ENCODE measurements at places on chromosomes 5 and 9.

DNA sequence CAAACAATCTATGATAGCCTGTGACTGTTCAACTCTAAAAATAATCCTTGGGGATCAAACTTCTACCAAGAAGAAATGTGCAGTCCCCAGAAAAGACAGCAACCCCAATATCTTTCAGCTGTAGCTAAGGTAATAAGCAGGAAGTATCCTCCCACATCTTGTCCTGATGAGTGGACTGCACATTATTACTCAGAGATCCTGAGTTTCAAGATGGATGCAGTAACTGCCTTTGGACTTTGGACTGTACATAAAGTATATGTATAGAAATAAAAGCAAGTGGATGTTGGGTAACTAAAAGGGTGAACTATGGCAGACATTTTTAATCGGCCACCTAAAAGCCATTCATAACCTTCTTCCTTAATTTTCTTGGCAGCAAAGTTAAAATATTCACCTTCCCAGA, 45.1 kb downstream of the SMIM23 start:
- no peak for DNase-seq

DNA sequence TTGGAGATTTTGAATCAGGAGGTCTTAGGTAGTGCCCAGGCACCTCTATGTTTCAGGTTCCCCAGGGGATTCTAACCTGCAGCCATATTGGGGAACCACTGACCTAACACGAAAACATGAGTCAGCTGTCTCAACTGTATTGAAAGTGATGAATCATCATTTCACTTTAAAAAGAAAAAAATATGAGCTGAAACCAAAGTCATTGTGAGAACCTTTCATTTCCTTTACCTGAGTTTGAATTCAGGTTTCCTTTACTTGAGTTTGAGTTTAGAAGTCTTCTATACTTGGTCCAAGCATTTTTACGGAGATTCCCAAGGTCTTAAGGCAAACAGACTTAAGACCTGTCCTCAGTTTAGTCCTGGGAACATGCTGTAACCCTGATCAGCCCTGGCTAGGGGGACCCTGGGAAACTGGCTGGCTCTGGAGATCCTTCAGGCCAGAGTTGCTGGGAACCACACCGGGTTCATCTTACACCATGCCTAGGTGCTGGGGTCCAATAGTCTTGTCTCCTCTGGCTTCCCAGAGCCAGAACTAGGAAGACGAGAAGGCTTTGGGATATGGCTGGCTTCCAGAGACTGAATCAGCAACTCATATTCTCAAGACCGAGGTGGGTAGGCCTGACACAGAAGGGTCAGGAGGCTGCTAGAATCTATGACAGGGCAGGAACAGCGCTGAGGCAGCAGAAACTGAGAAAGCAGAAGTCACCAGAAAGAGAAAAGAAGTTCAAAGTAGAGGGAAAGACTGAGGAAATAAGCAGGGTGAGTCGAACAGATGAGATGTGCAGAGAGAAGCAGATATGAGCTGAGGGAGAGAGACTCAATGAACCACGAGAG, 16.4 kb upstream of the PDCD1LG2 start:
- DNase-seq, result peak; percentile 23

DNA sequence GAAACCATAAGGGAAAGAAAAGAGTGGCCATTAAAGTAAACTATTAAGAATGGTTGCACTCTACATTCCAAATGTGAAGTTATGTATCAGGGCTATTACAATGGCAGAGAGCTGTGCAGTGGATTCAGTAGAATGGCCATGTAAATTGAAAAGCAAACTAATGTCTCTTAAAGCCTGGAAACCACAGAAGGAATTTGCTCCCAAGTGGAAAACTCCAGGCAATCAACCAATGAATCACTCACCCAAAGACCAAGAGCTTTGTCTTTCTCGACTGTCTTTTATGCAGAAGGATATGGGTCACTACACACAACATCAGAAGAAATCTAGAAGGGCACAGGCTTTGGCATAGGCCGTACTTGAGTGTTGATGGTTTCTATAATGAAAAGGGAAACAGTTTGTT, 114.9 kb downstream of the TLE1 start:
- DNase-seq, result no peak

- no peak for DNase-seq
These were observed 140.2 kb downstream of the CEP120 start for GRCh38 chr5:123283031-123283430.

DNA sequence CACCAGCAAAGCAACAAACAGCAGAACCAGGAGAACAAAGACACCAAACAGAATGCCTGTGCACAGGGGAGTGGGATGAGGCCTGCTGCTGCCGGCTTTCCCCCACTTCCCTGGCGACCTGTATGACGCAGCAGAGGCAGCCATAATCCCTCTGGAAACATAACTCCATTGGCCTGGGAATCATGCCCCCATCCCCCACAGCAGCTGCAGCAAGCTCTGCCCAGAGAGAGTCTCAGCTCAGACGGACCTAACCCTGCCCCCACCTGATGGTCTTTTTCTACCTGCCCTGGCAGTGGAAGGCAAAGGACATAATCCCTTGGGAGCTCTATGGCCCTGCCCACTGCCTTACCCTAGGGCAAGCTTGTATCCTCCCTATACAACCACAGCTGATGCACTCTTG, 81.8 kb upstream of the FANCC start:
- no peak for DNase-seq

- DNase-seq, result no peak
These were observed 9.8 kb downstream of the UIMC1 start for GRCh38 chr5:176996780-176997179.

DNA sequence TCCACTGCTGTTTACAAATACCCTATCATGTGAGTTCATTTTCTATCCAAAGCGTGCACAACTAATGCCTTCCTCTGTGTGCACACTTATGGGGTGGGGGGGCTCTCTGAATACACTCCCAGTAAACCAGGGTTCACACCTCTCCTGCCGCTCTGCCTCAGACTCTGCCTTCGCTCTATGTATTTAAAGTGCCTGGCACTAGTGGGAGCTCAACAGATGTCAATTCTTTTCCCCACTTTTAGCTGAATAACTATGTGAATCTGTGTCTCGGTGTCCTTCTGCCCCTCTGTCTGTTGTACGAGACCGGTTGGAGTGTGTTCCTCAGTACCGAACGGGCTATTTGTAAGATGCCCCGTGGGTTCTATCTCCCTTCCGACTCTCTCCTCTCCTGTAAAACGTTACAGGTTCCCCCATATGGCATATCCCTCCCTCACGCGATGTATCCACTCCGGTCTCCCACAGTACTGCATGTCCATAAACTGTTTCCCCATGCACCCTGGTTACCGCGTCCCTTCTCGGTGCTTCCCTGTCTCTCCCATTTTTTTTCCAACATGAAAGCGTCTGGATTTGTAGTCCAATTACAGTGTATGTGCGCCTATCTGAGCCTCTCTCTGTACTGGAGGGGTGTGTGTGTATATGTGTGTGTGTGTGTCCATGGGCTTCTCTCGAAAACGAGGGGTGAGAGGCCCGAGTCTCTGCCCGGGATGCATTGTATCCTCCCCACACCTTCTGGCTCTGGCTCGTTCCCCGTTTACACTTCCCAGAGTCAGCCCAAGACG, 1.6 kb downstream of the ELL2 start:
- DNase-seq, result no peak

GRCh38 chr5:180915924-180916323, 17.0 kb downstream of the BTNL8 start:
- DNase-seq, result no peak

DNA sequence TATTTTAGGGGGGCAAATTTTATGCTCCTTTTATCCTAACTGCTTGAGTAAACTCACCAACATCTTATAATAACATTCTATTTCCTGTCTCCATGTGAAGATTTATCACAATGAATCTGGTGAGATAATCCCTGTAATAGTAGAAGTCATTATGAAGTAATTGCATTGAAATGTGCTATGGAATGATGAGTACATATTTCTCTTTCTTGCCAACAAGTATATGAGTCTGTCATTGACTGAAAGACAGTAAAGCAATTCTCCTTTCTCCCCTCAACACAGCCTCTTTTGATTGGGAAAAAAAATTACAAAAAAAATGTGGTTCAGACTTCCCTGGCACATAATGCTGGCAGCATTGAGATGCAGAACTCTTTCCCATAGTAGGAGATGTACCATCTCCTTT, 459.2 kb upstream of the RGMB start:
- DNase-seq, result no peak

- peak; percentile 79 for DNase-seq
These were observed 570 bp downstream of the CREBRF start for GRCh38 chr5:173056783-173057061.

DNA sequence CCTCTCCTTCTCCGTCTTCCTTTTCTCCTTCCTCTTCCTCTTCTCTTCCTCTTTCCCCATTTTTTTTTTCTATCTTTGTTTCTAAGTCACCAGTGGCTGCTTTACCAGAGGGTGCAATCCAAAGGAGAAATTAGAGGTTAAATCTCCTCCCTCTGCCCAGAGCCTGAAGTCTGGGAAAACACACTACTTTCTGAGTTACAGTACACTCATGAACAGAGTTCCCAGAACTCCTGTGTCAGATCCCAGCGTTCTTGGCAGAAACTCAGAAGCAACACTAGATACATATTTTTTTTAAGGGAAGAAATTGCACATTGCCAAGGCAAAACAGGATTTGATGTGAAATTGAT, 189.0 kb downstream of the SNCAIP start:
- no peak for DNase-seq

GRCh38 chr5:80408484-80409366, 861 bp downstream of the ZFYVE16 start:
- DNase-seq, result peak; percentile 32

GRCh38 chr9:96486386-96487028, 36.5 kb downstream of the HABP4 start:
- no peak for DNase-seq

DNA sequence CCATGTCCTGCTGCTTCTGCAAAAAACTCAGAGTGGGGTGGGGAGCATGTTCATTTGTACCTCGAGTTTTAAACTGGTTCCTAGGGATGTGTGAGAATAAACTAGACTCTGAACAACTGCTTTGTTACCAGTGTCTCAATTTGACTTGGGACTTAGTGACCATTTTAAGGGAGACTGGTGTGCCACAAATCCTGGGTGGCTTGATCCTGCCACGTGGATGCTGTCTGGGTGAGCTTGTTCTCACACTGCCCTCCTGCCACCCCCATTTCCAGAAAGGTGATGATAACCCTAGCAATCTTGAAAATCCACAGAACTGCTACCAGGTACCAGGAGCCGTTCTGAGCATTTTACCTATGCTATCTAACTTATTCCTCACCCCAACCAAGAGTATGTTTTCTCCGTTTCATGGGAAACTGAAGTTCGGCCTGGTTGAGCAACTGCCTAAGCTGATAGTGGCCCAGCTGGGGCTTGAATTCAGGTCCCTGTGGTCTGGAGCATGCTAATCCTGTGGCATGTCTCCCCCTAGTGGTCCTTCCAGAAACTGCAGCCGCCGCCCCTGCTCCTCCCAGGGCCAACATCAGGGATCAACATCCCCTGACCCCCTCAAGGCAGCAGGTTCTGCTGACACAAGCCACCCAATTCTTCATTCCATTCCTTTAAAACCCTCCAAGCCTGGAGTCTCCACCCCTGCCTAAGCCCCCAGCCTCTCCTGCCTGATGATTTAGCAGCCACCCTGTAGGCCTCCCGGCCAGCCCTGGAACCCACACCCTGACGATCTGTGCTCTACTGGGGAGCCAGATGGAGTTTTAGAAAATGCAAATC, 2.8 kb downstream of the IL3 start:
- peak; percentile 86 for DNase-seq

GRCh38 chr9:134374301-134375010, 48.2 kb downstream of the RXRA start:
- DNase-seq, result no peak

- DNase-seq, result no peak
These were observed 42.6 kb downstream of the RAI14 start for GRCh38 chr5:34698754-34699153.

GRCh38 chr9:89498852-89499480, 1.1 kb upstream of the SEMA4D start:
- DNase-seq, result no peak

DNA sequence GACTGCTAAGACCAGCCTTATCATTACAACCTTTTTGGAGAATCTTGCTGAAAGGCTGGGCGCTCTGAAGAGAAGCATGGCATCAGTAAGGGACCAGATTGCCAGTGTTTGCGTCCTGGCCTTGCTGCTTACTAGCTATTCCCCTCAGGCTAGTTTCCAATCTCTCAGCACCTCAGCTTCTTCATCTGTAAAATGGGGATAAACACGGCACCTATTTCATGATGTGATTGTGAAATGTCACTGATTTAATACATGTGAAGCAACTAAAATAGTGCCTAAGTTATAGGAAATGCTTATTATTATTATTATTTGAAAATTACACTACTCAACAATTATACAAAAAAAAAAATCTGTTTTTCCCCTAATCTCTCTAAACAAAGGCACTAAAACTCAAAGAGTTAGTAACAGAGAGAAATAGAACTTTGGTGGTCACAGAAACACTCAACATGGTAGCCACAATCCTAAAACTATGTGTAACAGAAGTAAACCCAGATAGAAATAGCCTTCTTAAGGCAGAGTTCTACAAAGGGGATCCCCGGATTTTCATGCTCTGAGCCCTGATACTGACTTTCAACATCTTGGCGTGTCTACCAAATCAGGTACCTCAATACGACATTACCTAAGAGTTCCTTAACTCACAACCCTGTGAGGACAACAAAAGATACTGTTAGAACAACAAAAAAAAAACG, 62.0 kb downstream of the ENC1 start:
- no peak for DNase-seq

DNA sequence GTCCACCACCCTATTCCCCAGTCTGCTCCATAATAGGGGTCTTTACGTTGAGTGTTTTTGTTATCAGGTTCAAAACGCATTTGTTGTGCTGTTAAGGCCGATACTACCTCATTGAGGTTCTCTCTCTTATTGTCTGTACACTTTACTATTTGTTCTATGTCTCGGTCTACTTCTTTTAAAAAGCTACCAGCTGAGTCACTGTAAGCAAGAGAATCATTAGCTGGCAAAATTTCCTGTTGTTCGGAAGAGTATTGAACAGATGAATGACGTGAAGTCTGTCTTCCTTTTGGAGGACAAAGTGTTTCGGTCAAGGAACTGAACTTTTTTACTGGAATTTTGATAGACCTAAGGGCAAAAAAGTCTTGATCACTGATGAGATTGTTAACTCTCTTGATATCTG, 10.3 kb downstream of the LYSMD3 start:
- no peak for DNase-seq

All from stimulated activated CD4-positive, alpha-beta T cell treated with anti-CD3 and anti-CD28 coated beads, Interleukin-12 subunit alpha, Interleukin-12 subunit beta, amount 100 ng/mL, for 4 hours (primary cell).